ENCODE measurements at places on chromosomes 3 and 15. TPM values are rescaled to one million over a fixed set of nuclear protein-coding genes. Genes with fewer than 3 reads are reported as not detected.

Gene MASP1
- 2.3 TPM for total RNA-seq

Gene ZMYND10
- total RNA-seq: 0.05 TPM

Gene SEMA3F
- total RNA-seq: 79.4 TPM

Gene POLQ
- total RNA-seq: 3.9 TPM

Gene CCRL2
- total RNA-seq: 5.1 TPM

Gene PDZRN3
- total RNA-seq: 0.23 TPM

Gene NRROS
- 13.4 TPM for total RNA-seq

Gene TTLL13
- total RNA-seq: 0.09 TPM

Gene CELF6
- total RNA-seq: 0.17 TPM

Gene PLSCR2
- 0.34 TPM for total RNA-seq

Gene OIP5
- total RNA-seq: 3.6 TPM

- DNase-seq: peak; percentile 52
Measured at GRCh38 chr3:196868297-196868661, 559 bp downstream of the SENP5 start.

DNA sequence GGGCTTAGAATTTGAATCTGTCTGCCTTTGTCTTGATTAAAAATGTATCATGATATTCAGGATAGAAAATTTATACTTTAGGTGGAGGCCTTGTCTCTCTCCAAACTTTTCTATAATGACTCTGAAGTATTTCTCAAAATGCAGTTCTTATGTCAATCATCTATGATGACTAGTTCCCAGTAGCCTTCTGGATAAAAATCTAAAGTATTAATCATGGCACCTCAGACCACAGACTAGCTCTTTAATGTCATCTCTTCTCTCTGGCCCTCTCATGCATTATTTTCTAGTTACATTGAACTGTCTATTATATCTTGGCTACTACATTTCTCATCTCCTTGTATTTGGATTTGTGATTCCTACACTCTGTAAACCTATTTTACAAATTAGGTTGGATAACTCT, 96.9 kb downstream of the ZPLD1 start:
- no peak for DNase-seq

GRCh38 chr3:159538507-159538906, 450.1 kb upstream of the IL12A start:
- no peak for DNase-seq

DNA sequence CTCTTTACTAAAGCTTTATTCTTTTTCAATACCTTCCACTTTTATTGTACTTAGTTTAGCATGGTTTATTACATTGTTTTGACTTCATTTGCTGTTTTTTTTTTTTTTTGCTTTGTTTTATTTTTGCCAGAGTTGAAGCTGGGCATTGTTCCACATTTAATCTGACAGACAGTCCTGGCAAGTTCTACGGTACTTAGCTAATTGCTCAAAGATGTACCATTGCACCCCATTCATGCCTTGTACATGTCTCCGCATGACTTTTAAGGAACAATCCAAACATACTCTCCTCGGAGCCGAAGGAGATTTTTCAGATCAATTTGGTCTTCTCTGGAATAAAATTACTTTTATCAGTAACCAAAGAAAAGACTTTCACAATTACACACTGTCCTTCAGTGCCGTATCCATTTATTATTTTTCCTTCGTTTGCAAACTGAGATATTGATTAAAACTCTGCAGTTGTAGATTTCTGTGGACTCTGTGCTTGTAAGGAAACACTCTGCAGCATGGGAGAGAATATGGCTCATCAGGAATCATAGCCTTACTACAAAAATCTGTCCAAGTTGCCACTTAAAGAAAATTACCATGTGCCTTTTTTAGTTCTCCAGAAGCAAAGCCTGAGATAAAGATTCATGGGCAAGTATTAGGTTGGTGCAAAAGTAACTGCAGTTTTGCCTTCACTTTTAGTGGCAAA, 952.0 kb downstream of the AGBL1 start:
- no peak for DNase-seq

DNA sequence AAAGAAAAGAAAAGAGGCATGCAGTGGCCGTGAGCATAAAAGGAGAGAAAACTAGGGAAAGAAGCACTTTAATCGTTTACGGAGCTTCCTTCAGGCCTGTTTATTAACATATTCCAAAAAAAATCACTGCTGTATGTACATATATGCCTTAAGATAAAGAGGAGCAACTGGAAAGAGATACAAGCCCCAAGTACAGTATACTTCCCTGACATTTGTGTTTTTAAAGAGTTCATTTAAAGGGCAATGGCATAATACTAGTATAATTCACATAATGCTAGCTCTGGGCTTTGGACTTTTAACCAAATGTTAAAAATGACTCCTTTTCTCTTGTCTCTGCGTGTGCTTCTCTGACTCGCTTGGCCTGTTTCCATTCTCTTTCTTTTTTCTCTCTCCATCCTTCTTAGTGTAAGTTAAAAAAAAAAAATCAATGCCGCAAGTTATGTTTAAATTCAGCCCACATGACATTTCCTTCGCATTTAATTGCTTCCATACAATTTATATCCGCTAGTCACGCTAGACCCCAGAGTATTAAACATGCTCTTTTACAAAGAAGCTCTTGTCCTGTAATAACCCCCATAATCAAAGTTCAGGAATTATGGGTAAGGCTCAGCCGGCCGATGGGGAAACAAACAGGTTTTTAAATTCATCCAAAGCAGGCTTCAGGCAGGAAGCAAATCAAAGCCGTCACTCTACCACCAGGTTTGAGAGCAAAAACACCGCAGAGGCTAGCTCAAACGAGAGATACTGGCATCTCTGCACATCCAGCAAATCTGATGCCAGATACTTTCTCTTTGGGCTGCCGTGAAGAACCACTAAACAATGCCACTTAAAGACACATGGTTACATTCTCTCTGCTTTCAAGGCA, 19.4 kb downstream of the WWTR1 start:
- peak; percentile 56 for DNase-seq

- no peak for DNase-seq
Measured at GRCh38 chr15:84669726-84670125, 11.7 kb upstream of the NMB start.

DNA sequence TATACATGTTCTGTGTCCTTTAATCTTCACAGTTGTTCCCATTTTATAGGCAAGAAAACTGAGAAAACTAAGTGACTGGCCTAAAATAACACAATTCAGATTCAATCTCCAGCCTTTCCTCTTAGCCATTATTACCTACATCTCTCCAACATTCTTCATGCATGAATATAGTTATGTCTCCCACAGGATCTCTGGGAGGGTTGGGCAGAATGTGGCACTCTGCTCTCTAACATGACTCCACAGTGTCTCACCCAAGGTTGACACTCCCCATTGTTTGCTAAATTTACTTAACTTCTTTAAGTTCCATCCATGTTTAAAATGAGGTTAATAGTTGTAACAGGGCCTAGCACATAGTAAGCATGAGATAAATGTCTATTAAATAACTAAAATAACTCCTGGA, 276.3 kb downstream of the ERC2 start:
- DNase-seq: no peak

DNA sequence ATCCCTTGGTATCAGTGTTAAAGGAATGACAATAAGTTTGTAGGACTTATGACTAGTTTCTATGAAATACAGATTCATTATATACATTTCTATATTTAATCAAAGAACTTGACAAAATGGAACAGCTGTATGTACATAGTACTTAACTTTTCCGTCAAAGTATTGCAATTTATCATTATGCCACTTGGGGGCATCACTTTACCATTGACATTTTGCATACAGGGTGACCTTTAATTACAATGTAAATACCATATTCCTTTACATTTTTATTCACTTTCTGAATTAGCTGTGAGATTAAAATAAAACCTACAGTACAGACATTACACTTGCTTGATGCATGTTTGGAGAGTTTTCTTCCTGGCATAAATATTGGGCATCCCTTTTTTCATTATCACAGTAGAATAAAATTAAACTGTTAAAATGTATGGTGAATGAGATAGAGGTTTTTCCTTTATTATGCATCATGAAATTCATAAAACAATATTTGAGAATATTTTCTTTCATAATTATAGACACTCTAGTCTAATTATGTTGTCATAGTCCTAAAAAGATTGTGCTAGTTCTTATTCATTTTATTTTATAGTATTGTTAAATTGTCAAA, 6.9 kb downstream of the NEK11 start:
- peak; percentile 76 for DNase-seq

DNA sequence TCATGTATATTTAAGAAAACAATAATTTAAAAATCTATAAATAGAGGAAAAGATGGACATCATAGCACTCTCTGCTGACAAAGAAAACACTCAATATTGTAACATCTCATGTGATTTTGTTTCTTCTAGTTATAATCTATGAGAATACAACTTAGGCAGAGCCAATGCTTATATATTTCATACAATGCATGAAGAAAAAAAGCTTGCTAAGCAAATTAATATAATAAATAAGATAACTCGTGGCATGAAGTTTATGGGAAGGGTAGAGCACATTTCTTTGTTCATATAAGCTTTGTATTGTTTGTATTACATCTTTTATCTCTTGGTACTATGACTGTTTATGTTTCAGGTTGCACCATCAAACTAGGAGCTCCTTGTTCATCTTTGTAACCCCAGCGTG, 7.6 kb upstream of the ANXA2 start:
- no peak for DNase-seq

DNA sequence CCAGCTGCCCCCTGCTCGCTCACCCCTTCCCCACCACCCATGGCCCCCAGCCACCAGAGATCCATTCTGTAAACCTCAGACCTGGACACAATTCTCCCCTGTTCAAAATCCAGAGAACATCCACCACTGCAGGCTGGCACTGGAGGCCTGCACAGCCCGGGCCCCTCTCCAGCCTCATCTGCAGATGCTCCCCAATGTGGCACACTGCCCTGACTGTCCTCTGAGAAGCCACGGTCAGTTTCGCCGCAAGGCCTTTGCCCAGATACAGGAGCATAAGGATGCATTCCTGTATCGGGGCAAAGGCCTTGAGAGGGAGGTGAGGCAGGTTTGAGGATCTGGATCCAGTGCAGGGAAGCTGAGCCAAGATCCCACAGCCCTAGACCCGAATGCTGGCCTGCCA, 175.4 kb upstream of the LINGO1 start:
- no peak for DNase-seq

GRCh38 chr3:58143417-58144055, 67.2 kb downstream of the DNASE1L3 start:
- no peak for DNase-seq

- DNase-seq: no peak
Measured at GRCh38 chr15:80478075-80478474, 73.9 kb downstream of the ARNT2 start.

- DNase-seq: no peak
Measured at GRCh38 chr3:76352051-76352450, 566.7 kb upstream of the ZNF717 start.

GRCh38 chr3:25419251-25419650, 8.8 kb upstream of the RARB start:
- DNase-seq: no peak

GRCh38 chr15:80929689-80930088, 59.9 kb downstream of the MESD start:
- DNase-seq: no peak

GRCh38 chr15:63672775-63673174, 75.6 kb downstream of the FBXL22 start:
- DNase-seq: no peak

GRCh38 chr3:63051920-63052319, 176.7 kb upstream of the CADPS start:
- DNase-seq: no peak

DNA sequence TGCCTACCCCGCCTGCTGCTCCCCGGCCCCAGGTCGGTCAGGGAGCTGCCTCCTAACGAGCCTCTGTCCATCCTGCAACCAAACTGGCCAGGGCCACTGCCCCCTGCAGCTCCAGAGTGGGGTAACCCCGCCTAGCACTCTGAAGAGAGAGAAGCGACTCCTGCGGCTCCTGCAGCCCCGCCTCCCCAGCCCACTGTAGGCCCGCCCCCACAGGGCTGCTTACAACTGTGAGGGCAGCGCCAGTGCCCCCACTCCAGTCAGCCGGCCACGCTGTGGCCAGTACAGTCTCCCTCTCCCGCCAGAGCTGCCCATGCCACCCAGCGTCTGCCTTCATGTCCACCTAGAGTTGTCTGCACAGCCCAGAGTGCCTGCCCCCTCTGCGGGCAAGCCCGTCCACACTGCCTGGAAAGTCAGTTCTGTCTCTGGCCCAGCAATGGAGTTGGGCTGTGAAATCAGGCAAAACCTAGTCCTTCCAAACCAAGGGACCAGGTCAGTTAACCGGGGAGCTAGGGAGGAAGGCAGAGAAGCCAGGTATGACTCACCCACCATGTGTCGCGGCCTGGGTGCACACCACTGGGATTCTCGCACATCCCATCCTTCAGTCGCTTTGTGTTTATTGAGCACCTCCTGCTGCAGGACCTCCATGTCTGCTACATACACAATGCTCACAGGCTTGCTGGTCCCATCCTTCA, 2.4 kb downstream of the UCN2 start:
- DNase-seq: peak; percentile 60

DNA sequence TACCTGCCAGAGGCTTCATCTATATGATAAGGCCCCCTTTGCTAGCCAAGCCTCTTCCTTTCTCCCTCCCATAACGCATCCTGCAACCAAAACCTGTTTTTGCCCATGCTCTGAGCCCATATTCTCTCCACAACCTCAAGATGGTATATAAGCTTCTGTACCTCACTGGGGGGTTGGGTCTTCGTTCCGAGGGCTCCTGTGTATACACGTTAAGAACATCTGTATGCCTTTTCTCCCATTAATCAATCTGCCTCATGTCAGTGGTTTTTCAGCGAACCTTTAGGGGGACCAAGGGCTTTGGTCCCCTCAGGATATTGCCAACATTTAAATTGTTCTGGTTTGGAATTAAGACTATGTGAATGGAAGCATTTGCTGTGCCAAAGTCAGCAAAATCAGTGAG, 168.0 kb downstream of the PEX5L start:
- DNase-seq: no peak

DNA sequence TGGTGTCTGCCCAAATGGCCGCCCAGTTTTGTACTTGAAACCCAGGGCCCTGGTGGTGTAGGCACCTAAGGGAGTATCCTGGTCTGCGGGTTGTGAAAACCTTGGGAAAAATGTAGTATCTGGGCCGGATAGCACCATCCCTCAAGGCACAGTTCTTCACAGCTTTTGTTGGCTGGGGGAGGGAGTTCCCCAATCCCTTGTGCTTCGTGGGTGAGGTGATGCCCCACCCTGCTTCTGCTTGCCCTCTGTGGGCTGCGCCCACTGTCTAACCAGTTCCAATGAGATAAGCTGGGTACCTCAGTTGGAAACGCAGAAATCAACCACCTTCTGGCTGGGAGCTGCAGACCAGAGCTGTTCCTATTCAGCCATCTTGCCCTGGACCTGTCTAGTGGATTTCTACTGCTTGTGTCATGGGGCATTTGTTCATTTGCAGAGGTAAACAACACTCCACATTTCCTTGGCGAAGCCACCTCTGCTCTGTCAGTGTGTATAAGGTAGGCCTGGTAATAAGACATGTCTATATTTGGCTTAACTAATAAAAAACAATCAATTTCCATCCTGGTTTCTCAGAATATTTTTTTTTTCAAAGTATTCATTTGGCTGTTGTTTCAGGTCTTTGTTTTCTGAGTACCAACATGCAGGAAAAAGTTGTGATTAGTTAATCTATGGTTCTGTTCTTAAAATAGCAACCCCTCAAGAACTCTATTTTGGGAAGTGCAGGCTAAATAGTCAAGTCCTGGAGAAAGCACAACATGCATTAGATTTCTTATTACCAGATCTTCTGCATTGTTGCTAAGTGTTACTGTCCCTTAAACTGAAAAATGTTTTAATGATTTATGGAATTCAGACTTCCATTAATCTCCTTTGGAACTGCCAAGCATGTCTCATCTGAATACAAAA, 304.3 kb downstream of the ZIC1 start:
- no peak for DNase-seq

All from dermis blood vessel endothelial cell (primary cell).